ENCODE measurements at places on chromosomes 11 and 22. TPM values are rescaled to one million over a fixed set of nuclear protein-coding genes. Genes with fewer than 3 reads are reported as not detected.

THY1 gene
- total RNA-seq: 6.4 TPM

JAM3 gene
- total RNA-seq: 22.0 TPM

SYNGR1 gene
- 4.7 TPM for total RNA-seq

KDM4E gene
- total RNA-seq: not detected

RNF141 gene
- total RNA-seq: 21.7 TPM

TSSK2 gene
- not detected for total RNA-seq

FDXACB1 gene
- 3.8 TPM for total RNA-seq

EFCAB6 gene
- total RNA-seq: 0.23 TPM

OR2D2 gene
- total RNA-seq: not detected

FAM180B gene
- not detected for total RNA-seq

OR5B21 gene
- not detected for total RNA-seq

SMDT1 gene
- total RNA-seq: 3.0 TPM

ART1 gene
- total RNA-seq: not detected

TMEM121B gene
- total RNA-seq: 0.06 TPM

DDTL gene
- 2.1 TPM for total RNA-seq

DNAL4 gene
- 19.9 TPM for total RNA-seq

TMEM80 gene
- total RNA-seq: 10.7 TPM

DYNC2H1 gene
- 6.9 TPM for total RNA-seq

PATE4 gene
- not detected for total RNA-seq

OR4C6 gene
- not detected for total RNA-seq

RASD2 gene
- 0.12 TPM for total RNA-seq

PANX3 gene
- total RNA-seq: not detected

CSNK2A3 gene
- total RNA-seq: 0.35 TPM

CCDC81 gene
- not detected for total RNA-seq

PATL1 gene
- 21.9 TPM for total RNA-seq

Data from epithelial cell of proximal tubule (primary cell).